ENCODE measurements at places on chromosomes 5 and 9.
A peak's percentile ranks its signal among the peaks of the same experiment; 100 is the strongest.

DNA sequence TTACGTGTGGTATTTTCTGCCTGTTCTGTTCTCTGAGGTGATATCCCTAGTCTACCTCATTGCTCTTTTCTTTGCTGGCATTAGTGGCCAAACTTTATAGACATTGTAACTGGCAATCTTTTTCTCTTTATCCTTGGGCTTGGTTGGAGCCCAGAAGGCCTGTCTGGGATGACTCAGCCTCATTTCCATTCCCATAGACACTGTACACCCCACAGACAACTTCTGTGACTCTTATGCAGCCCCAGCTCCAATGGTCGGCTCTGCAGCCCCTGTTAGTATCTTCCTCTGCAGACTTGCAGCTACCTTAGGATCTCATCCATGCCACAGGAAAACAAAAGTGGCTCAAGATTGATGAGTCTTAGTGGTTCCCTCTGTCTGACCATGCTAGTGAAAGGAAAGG, 79.8 kb downstream of the CFAP95 start:
- no peak for DNase-seq

GRCh38 chr5:172166030-172166826, 21.8 kb downstream of the STK10 start:
- DNase-seq = no peak

DNA sequence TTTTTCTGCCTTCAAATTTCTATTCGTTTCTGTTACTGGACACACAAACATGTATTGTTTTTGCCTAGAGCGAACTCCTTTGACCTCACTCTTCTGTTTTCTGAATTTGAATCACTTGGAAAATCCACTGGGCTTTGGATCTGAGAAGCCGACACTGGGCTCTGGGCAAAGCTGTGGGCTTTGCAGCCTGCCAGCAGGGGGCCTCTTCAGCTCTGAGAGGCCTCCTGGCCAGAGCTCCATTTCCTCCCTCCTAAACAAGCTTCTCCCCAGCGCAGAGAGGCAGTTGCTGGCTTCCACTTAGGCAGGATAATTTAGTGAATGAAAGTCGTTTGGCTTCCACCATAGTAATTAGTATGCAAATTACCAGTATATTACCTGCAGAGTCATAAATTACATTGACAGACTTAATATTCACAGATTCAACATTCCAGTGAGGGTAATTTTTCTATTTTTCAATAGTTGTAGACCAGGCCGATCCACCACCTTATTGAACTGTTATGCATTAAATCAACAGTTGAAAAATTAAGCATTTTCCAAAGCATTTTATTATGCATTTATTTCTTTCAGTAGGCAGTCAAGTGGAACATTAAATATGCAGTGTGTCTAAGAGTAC, 104.0 kb upstream of the ZNF366 start:
- peak; percentile 2 for DNase-seq

GRCh38 chr9:116566677-116567488, 120.2 kb upstream of the TRIM32 start:
- no peak for DNase-seq
